ENCODE measurements at places on chromosomes 4 and X.

DNA sequence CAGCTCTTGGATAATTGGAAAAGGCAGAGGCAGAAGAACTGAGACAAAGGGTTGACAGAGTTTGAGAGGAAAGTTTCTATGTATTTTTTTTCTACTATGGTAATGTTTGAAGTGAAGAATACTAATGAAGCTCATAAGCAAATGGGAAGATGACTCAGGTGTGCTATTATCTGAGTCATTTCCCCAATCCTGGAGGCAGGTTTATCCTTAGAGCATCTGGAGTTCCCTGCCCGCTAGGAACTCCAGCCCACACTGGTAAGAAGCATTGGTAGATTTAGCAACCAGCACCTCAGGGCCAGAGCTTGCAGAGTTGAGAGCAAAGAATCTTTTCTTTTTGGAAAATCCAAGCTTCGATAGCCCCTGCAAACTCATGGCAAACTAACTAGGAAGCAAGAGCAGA lies 55.2 kb downstream of the DOCK11 start:
- no peak for DNase-seq

DNA sequence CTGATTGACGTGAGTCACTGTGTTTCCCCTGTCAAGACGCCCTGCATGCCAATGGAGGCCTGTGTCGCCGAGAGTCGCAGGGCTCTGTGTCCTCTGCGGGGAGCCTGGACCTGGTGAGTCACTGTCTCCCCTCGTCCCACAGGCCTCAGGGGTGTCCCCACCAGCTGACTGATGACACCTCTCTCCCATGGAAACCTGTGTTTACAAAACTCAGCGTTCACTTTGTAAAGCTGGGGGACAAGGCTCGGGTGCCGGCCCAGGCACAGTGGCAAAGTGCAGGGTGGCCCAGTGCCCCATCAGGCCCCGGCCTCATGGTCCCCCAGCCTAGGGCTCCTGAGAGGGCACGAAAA lies 21.2 kb upstream of the HGFAC start:
- no peak for DNase-seq

DNA sequence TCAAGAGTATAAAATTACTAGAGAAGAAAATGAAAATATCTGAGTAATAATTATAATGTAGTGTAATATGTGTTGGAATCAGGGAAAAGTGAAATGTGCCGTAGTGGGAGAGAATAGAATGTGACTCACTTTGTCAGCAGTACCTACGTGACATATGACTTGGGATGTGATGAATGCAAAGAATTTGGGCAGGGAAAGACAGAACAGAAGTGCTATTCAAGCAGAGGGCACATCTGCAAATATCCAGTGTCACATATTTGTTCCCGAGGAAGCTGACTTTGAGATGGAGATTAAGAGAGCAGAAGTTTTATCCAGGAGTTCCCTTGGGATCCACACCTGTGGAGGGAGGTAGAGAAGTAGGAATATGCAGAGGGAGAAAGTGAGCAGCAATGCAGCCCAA lies 69.3 kb upstream of the HS3ST1 start:
- no peak for DNase-seq

- DNase-seq: peak; percentile 62
Measured at GRCh38 chr4:92184566-92184965, 119.2 kb upstream of the GRID2 start.

- DNase-seq: no peak
Measured at GRCh38 chr4:80279751-80280150, 13.3 kb downstream of the FGF5 start.

DNA sequence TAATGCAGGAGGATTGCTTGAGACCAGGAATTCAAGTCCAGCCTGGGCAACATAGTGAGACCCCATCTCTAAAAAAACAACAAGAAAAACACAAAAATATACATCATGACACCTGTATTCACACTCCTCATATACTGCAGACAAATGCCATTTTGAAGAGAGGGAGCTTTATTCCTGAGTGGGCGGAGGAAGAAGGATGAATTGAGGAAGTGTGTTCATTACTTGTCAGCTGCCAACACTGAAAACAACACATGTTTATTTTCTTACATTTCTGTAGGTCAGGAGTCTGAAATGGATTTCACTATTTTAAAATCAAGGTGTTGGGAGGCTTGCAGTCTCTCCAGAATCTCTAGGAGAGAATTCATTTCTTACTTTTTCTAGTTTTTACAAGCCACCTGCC lies 47.2 kb upstream of the CD99 start:
- DNase-seq: no peak

- no peak for DNase-seq
Measured at GRCh38 chr4:183348706-183349659, 26.8 kb upstream of the CLDN24 start.

DNA sequence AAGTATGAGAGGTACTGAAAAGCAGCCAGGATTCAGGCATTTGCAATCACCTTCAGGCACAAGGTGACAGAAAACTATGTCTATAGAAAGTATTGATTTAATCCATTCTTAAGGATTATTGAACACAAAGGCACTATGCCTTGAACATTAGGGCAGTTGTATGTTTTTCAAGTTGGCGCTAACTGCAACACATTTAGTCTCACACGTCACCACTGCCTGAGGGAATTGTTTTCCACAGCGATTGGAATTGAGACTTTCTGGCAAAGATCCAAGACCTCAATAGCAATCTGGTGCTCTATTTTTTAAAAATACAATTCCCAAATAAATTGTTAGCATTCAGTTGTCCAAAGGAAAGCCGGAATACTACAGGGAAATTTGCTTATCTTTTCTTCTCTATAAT lies 52.7 kb upstream of the FTHL17 start:
- DNase-seq: no peak

DNA sequence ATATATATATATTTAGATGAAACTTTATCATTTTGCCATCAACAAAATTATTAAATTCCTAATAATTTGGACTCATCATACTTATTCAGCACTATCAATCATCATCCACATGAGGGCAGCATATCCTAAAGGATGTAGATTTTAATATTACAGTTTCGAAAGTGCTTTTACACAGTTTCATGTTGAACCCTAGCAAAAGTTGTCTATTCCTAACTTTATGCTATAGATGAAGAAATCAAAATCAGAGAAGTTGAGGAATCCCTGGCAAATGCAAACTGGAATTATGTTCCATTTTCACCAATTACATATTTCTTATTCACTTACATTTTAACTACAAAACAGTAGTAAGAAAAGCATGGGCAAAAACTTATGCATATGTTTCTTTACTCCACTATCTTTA lies 36.6 kb upstream of the UGT2A1 start:
- DNase-seq: peak; percentile 50

GRCh38 chr4:88879991-88880390 lies 177.0 kb downstream of the FAM13A start:
- DNase-seq: peak; percentile 45

DNA sequence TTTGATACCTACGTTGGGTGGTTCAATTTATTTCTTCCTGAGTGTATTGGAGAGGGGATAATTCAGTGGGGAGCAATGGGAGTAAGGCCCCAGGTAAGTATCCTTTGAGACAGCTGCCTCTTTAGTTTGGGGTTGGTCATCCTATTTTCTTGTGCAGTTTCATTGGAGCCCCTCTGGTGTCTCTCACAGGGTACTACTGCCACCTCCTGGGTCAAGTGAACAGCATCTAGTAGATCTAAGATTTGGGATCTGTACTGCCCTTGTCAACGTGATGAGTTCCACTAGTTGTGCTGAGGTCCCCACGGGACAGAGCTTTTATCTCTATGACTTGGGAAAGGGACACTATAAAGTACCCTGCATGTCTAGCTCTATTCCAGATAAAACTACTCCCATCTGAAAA lies 80.6 kb downstream of the PBDC1 start:
- peak; percentile 15 for DNase-seq

DNA sequence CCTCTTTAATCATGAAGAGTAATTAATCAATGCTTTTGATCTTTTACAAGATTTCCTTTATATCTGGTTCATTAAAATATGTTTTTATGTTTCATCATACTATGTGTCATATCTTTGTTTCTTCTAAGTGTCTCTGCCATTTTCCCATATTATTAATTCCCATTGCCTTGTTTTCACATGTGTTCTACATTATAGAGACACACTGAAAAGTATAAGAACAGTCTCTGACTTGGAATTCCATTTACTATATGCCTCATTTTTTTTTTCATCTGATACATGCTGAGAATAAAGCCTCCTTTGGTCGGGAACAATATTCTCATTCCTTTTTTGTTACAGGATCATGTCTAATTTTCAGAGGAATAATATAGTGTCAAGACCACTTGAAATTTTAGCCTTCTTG lies 4.3 kb downstream of the BANK1 start:
- no peak for DNase-seq

DNA sequence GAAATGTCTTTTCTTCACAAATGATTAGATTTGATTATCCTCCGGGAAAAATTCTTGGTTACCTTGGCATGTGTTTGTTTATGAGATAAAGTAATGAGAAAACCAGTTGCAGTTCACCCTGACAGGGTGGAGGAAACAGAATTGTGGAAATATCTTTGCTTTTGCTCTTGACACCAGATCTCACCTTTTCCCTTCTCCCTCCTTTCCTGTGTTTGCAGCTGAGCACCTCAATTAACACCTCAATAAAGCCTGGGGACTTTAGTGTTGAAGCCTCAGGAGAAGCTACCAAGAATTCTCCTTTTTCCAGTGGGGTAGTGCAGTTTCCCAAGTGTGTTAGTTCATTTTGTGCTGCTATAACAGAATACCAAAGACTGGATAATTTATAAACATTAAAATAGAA lies 350.8 kb upstream of the IGFBP7 start:
- DNase-seq: no peak

DNA sequence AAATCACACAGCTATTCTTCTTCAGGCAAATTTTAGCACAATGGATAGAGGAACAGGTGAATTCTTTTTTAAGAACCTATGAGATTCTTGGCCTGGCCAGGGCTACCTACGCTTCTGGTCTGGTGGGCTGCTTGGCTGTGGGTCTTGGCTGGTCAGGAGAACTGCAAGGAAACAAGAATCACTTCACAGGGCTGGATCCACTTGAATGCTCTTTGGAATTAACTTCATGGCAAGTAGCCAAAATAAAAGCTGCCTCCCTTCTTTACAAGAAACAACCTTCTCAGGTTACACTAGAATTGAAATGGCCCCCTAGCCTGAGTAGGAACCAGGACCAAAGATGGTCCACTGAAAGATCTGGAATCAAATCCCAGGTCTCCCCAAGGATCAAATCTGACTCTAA lies 519.1 kb downstream of the IQCM start:
- DNase-seq: no peak

DNA sequence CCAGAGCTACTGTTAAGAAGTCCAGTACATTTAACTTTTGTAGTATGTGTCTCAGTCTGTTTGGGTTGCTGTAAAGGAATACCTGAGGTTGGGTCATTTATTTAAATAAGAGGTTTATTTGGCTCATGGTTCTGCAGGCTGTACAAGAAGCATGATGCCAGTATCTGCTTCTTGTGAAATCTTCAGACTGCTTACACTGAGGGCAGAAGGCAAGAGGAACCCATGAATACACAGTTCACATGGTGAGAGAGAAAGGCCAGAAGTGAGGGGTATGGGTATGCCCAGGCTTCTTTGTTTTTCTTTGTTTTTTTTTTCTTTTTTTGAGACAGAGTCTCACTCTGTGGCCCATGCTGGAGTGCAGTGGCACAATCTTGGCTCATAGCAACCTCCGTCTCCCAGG lies 6.0 kb upstream of the CISD2 start:
- DNase-seq: no peak

DNA sequence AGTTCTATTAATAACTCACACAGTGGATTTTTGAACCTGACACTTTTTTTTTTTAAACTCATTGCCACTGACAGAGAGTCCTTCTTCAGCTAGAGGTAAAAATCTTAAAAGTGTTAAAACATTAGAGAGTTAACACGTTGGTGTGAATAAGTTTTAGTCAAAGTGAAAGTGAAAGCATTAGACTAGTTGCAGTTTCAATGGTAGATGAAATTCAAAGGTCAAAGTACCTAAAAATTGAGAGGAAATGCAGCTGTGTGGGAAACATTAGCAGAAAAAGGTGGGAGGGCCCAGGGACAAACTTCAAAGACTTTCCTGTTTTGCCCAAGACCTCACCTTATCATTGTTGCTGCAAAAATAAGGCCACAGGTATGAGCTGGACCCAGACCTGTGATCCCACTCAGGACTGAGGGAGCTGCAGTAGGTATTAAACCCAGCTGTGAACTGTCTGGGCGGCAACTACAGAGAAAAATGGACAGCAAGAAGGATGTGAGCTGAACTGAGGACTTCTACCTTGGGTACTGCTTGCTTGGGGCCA lies 17.6 kb upstream of the GABRA4 start:
- DNase-seq: no peak

GRCh38 chrX:84924624-84925023 lies 79.1 kb upstream of the APOOL start:
- DNase-seq: no peak

DNA sequence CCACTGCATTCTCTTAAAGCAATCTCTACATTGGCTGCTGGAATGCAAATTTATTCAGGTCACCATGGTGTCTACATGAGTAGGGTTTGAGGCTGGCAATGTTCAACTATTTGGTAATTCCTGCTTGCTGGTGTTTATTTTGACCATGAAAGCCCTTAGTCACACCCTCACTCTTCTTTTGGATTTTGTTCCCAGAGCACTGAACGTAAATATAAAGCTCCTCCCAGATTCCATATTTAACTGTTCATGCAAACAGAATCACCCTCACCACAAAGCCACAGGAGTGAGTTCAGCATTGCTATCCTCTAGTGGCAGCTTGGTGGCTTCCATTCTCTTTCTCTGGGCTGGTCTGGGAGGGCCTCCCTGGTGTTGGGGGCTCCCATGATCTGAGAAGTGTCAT lies 82.8 kb downstream of the LNX1 start:
- DNase-seq: no peak

GRCh38 chr4:147717878-147718277 lies 14.0 kb upstream of the ARHGAP10 start:
- no peak for DNase-seq

DNA sequence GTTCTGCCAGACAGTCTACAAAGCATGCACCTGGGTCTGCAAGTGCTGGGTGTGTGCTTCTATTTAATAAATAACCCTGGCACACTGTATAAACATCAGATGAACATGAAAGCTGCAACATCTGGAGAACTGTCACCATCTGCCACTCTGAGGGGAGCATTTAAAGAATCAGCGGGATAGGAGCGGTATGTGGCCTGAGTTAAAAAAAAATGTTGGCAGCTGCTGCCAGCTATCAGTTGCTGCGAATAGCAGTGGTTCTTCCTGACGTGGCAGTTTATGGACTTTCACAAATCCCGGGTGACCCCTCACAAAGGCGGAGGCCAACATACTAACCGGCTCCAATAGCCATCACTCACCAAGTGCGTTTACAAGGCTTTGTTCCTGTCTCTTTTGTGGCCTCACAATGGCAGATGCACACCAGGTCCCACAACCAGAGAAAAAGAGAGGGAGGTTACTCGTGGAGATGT lies 95.1 kb downstream of the RASL11B start:
- peak; percentile 55 for DNase-seq

DNA sequence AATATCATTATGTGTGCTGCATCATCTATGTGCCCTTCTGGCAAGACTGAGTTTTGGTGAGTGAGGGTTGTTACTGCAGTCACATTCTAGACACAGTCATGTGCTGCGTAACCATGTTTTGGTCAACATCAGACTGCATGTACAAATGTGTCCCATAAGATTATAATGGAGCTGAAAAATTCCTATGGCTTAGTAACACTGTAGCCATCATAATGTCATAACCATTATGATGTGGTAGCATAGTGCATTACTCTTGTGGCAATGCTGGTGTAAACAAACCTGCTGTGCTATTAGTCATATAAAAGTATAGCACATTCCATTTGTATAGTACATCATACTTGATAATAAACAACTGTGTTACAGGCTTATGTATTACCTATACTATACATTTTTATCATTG lies 198.1 kb upstream of the NUDT6 start:
- DNase-seq: no peak

All from muscle of back (tissue), 13 donors.